ENCODE measurements at places on chromosomes 7 and 10.

- no peak for DNase-seq
These were observed 246.9 kb downstream of the ACTR3B start for GRCh38 chr7:153006452-153006851.

DNA sequence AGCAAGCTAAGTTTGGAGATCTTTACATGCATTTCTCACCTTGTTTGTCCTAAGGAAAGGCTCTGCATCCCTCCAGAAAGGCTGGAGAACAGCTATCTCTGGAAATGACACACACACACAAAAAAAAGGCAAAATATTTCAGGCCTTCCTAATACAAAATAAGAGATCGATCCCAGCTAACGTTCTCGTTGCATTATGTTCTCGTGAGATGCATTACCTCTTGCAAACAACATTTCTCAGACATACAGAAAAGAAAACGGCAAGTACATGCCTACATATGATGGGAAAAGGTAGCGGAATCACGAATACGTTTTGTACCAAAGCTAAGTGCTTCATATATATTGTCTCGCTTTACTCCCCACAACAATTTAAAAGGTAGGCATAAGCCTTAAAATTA lies 488 bp downstream of the MTERF1 start:
- no peak for DNase-seq

GRCh38 chr7:39587393-39587792 lies 21.2 kb downstream of the YAE1 start:
- DNase-seq = no peak

DNA sequence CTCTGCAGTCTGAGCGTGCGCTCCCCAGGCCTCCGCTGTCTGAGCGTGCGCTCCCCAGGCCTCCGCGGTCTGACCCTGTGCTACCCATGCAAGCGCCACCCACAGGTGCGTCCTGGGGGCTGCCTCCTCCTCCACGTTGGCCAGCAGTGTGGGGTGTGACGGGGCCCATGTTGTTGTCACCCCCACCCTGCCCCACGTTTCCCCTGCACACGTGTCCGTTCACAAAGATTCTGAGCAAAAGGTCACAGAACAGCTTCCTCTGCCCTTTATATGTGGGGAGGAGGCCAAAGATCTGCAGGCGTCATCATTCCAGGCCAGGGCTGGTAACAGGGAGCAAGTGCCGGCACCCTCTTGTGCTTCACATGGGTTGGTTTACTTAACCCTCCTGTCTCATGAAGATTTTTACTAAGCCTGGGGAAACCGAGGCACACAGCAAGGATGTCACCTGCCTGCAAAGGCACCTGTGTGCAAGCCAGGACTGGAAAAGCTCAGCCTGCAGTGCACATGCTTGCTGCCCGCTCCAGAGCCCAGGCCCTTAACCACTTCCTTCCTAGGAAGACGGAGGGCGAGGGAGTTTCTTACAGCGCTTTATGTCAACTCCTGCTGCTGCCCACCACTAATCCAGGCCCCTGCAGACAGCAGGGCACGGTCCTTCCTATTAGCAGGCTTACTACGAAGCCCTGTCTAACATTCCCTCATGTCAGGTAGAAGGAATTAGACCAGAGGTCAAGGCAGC lies 4.8 kb downstream of the GPR146 start:
- no peak for DNase-seq

DNA sequence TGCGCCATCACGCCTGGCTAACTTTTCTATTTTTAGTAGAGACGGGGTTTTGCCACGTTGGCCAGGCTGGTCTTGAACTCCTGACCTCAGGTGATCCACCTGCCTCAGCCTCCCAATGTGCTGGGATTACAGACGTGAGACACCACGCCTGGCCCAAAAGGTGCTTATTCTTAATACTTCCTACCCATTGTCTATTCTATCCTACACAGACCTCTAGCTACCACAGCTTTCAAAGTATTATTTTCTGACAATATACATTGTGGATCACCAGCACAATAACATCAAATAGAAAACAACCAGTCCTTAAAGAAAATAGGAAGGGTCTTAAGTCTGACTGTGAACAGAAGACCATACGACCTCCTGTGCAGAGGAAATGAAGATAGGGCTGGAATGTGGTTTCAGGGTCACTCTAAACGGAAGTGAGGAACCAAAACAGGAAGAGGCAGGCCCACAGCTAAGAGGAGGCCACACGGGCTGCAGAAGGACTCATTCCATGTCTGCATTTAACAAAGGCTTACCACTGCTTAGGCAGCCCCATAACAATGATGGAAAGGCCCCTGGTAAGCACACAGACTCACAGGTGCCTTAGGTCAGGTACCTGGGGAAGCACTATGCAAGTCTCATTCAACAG lies 115.2 kb downstream of the ZFAND4 start:
- DNase-seq = no peak

GRCh38 chr7:4144811-4145510 lies 537.1 kb upstream of the FOXK1 start:
- no peak for DNase-seq

DNA sequence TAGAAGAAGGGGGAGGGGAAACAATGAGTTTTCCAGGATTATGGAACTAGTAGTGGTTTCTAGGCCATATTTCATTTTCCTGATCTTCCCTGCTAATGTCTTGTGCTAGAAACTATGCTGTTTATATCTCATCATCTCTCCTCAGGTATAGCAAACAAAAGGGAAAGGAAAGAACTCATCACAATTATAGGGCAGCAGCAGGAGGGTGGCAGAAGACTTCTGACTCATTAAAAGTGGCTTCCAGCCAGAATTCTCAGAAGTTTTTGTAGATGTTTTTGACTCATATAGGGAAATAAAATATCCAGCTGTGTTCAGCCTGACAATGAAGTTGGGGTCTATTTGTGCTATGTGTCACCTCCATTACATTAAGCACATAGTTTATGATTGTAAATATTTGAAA lies 6.5 kb downstream of the AHR start:
- DNase-seq = no peak

- no peak for DNase-seq
These were observed 41.9 kb downstream of the TES start for GRCh38 chr7:116252249-116252648.
